Activated T-helper 1 cell treated with anti-CD3 and anti-CD28 coated beads, Interleukin-2, amount 50 U/mL, for 16 hours (primary cell): ENCODE measurements at places on chromosomes 3 and 15.

- DNase-seq: no peak
Observed at GRCh38 chr3:35849963-35850362, 210.6 kb downstream of the ARPP21 start.

DNA sequence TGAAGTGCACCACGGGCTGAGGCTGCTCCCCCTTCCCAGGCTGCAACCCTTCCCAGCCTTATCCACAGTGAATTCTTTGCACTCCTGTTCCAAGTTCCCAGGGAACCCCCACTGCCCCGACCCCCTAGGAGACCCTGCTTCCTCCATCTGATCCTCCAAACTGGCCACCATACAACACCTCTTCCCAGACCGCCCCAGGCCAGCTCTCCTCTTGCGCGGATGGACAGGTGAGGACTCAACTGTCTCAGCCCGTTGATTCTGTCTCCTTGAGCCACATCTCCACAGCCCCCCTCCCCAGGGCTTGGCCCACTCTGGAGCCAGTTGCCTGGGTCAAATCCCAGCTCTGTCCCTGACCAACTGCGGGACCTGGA lies 21.7 kb downstream of the GRIP2 start:
- no peak for DNase-seq

DNA sequence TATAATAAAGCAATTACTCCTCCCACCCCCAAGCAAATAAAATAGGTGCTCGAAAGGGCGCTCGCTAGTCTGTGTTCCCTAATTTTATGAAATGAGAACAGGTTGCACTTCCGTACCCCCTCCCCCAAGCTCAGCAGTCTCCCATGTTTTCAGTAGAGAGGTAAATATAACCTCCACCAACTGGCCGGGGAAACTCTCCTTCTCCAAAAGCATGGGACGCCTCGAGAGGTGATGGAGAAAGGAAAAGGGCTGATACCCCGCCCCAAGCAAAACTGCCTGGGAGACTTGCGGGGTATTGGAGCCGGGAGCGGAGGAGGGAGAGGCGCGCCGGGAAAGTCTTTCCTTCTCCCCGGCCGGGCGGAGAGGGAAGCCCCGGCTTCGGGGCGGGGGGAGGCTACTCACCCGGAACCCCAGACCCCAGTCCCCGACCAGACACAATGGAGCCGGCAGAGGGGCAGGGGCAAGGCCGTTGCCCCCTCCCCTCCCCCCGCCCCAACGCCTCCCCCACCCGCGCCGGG lies 605 bp downstream of the DCUN1D1 start:
- DNase-seq: no peak

GRCh38 chr3:30753766-30754165 lies 140.7 kb downstream of the GADL1 start:
- no peak for DNase-seq

DNA sequence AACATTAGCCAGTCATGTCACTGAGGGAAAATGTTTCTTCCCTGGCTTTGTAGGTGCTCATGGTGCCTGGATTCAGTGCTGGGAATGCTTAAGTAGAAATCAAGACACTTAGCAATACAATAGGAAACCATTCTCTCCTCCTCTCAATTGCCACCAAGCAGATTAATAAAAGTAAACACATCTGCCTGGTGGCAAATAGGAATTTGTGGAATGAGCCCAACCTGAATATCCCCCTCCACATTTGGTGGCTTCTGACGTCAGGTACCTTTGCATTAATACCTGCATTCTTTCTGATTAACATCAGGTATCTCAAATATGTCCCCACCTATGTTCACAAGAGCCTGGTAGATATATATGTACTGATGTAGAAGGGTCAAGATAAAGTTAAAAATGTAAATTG lies 42.7 kb downstream of the PPP2R3A start:
- DNase-seq: no peak

GRCh38 chr3:46427916-46428833 lies 21.1 kb downstream of the CCRL2 start:
- DNase-seq: no peak

DNA sequence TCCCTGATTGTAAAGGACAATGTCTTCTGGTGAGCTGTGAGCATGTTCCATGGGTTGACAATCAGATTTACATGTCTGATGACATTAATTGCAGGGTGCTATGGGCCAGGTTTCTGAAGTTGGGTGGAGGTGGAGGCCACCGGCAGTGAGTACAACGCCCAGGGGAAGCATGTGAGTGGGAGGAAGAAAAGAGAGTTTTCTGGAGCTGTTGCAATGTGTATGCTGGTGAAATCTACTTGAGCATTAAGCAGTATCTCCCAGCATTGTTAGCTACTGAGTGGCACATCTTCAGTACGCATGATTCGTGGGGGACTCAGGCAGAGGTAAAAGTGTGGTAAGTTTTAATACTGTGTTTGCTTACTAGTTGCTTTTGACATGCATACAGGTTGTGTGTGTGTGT lies 26.6 kb downstream of the TMEM45A start:
- no peak for DNase-seq

GRCh38 chr3:30082652-30083051 lies 523.7 kb upstream of the TGFBR2 start:
- DNase-seq: no peak
